ENCODE measurements at places on chromosomes 11 and 22.
A peak's percentile ranks its signal among the peaks of the same experiment; 100 is the strongest.

DNA sequence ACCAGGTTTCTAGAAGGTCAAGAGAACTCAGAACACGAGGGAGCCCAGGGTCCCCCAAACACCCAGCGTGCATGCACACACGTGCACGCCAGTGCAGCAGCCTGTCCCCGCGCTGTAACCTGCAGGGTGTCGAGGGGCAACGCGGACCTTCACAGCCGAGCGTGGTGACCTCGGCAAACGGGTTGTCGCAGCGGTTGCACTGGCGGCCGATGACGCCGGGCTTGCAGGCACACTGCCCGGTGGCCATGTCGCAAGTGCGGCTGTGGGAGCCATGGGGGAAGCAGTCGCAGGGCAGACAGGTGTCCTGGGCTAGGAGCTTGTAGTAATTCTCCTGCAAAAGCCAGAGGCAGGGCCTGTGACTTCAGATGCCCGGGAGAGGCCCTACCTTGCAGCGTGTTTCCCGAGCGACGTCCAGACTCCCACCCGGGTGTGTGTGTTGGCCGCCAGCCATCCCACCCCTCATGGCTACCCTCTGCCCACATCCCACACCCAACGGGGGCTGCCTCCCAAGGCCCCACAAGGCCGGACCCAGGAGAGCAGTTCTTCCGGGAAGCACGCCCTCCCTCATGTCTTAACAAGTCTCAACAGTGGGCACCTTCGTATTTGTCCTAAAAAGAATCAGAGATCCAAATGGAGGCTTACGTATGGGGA lies 56.1 kb downstream of the TRMU start:
- DNase-seq: no peak

DNA sequence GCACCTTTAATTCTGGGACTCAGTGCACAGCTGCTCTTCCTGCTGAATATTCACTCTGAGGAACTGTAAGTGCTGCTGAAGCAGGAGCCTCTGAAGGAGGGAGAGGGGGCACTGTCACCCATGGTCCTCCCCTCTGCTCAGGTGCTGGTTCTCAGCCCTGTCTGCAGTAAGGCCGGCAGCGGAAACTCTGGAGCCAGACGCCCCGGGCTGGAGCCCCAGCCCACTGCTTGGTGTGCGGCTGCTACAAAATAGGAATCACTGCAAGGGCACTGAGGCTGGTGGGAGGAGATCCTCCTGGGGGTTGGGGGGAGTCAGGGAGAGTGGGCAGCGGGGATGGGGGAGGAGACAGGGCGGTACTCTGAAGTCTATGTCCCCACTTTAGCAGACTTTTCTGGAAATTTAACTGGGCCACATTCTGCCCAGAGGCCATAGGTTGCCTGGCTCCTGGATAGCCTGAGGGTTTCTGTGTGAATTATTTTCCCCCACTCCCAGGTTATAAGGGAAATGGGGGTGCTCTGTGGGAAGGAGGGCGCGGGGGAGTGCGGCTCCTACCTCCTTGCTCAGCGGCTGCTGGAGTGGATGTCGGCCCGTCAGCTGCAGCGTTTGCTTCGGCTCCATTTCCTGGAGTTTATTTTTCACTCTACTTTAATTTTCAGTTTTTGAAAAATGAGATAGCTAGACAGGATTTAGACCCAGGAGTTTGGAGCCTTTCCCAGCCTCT lies 33.6 kb downstream of the TBC1D22A start:
- DNase-seq: no peak

DNA sequence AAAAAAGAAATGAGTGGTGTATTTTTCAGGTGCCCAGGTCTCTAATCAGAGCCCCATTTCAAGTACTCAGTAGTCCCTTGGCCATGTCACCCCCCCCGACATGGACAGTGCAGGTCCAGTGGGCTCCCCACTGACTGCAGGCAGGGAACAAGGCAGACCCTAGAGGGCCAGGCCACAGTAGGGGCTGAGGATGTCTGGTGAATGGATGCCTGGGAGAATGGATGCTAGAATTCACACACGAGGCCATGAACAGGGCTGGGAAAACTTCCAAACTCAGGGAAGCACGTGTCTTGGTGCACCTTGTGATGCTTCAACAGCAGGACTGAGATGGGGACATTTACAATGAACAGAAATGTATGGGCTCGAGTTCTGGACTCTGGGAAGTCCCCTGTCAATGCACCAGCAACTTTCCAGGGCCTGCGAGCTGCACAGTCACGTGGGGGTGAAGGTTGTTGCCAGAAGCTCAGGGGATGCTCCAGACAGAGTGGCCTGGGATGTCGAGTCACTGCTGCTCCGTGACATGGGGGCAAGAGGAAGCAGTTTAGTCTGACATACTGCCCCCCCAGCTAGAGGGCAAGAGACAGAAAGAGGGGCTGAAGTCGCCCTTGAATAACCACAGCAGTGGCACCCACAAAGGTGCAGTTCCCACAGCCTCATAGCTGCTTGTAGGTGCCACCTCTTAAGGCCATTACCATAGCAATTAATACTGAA lies 3.1 kb downstream of the APOBEC3G start:
- no peak for DNase-seq

DNA sequence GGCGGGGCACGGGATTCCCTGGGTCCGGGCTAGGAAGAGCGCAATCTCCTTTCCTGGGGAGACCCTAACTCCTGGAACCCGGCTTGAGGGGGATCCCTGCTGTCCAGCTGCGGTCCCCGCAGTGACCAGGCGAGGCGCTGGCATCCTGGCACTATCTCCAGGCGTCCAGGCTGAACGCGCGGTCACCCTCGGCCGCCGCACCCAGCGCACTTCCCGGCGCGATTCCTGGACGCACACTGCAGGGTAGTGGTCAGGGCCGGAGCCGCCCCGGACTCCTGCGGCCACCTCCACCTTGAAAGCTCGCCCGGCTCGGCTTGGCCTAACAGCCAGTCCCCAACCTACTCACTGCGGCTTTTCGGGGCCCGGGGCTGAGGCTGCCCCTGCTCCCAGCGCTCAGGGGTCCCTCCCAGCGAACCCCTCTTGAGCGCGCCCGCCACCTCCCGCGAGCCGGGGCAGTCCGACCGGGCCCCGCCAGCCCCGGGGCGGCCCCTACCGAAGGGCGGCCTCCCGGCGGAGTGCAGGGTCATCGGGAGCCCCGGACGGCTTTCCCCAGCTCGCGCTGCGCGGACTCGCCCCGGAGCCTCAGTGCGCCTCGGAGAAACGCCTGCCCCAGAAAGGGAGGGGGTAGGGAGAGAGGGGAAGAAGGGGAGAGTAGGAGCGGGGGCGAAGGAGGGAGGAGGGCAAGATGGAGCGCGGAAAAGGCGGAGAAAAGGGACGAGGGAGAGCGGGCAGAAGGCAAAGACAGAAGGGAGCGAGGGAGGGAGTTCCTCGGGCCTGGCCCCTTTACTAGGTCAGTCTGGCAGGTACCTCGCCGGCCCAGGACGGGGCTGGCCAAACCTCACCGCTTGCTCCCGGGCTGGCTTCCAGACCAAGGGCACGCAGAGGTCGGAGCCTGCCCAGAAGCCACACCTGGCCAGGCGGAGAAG lies 1.0 kb downstream of the POU2AF3 start:
- peak; percentile 38 for DNase-seq

DNA sequence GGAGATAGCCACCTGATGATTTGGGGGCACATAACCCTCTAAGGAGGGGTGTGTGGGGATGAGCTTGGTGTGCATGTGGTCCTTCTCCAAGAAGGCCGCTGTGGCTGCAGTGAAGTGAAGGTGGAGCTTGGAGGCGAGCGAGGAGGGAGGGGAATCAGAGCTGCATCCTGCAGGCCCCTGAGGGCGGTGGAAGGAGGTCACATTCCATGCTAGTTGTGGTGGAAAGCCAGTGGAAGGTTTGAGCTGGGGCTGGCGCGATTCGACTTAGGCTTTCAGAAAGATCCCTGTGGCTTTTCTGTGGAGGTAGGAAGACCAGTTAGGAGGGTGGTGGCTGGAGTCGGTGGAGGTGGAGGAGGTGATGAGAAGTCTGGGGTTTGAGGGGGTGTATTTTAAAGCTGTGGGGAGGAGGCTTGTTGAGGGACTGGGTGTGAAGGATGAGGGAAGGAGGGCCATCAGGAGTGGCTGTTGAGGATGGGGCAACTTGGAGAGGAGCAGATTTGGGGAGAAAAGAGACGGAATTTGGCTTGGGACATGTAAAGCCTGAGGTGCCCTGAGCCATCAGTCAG lies 62.0 kb downstream of the TBC1D22A start:
- DNase-seq: no peak

GRCh38 chr11:47035108-47035507 lies 98.5 kb downstream of the CSTPP1 start:
- no peak for DNase-seq

GRCh38 chr11:127027000-127027399 lies 26.4 kb upstream of the KIRREL3 start:
- no peak for DNase-seq

DNA sequence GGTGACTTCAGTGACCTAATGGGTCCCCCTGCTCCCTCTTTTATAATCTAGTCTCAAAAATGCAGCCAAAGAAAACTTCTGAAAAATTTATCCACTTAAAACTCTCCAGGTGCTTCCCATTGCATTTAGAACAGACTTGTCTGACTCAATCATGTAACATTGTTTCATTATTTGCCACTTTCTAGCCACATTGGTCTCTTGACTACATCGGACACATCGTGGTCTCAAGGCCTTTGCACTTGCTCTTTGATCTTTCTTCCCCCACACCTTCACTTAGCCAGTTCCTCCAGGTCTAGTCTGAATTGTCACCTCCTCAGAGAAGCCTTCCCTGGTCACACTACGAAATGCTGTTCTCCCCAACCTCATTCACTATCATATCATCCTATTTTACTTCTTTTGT lies 97.0 kb upstream of the E2F8 start:
- no peak for DNase-seq

DNA sequence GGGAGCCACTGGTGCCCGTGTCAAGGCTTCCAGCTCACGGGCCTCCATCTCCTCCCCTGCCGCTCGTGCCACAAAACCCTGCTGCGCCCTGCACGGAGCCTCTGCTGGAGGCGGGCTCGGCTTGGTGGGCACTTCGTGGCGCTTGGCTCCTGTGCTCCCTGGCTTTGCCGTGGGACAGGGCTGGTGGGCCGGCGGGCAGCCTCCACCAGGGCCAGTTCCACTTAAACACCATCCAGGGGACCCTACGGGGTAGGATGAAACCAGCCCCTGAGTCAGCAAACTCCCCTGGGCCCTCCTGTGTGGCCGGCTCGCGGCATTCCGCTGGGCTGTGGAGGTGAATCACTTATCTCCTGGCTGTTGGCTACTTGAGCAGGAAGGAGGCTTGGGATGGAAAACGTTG lies 1304.6 kb downstream of the BRD1 start:
- no peak for DNase-seq

- DNase-seq: no peak
These were observed 65.2 kb upstream of the CECR2 start for GRCh38 chr22:17303840-17304779.

Data from iris pigment epithelial cell (primary cell).